ENCODE measurements at places on chromosomes 4 and X.

DNA sequence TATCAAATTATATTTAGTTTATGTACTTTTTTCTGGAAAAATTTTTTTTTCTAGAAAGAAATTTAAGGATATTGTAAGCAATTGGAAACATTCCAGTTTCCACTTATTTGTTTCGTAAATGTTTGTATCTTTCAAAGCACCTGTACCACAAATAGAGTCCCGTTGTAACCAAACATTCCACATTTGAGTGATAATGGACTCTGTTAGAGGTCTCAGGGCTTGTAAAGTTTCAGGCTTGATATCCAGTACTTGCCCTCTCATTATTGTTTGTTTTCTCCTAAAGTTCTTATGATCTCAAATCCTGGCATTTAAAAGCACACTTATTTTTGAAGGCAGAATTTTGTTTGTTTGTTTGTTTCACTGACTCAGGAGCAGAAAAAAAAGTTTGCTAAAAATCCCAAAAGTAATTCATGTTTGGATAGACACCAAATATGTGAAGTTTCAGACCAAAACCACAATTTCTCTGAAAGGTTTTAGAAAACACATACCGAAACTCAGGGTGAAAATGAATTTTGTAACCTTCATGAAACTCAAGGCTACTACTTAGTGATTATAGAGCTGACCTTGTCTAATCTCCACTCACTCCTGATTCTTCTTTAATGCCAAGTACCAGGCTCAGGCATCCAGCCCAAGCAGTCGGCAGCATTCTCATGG is 5.7 kb upstream of the TMEM192 start:
- no peak for DNase-seq

DNA sequence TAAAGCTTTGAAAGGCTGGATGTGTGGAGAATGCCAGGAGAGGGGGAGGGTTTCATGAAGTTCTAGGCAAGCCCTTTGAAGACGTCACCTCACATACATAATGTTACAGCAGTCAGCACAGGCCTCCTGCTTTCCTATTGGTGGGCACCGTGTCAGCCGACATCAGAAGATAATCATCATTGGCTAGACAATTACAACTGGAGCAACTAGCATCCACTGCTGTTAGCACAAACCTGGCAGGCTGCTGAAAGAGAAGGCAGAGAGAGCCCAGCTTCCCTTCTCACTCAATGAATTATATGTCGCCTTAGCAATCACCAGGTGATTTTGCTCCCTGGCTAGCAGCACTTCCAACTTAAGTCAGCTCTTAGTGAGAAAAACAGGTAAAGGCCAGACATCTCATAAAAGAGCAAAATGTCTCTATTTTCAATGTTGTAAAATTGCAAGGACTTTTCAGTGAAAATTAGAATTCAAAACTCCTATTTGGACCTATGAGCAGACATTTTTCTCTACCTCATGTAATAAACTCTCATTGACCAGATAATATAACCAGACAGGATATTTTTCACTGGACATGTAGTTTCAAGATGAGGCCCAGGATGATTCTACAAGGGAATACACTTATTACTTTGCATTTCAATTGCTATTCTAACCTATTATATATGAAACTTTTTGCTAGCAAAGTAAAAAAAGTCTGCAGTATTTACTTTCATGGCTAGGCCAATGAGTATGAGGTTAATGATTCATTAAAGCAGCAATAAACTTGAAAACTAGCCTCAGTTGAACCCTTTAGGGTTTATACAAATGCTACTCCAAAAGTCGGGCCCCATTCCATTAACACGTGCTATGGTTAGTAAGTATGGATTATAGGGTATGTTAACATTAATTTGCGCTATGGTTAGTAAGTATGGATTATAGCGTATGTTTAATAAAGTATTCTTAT is 4.3 kb downstream of the ELOVL6 start:
- peak; percentile 93 for DNase-seq

GRCh38 chr4:189826657-189827056 is 114.0 kb upstream of the FRG1 start:
- DNase-seq = no peak

DNA sequence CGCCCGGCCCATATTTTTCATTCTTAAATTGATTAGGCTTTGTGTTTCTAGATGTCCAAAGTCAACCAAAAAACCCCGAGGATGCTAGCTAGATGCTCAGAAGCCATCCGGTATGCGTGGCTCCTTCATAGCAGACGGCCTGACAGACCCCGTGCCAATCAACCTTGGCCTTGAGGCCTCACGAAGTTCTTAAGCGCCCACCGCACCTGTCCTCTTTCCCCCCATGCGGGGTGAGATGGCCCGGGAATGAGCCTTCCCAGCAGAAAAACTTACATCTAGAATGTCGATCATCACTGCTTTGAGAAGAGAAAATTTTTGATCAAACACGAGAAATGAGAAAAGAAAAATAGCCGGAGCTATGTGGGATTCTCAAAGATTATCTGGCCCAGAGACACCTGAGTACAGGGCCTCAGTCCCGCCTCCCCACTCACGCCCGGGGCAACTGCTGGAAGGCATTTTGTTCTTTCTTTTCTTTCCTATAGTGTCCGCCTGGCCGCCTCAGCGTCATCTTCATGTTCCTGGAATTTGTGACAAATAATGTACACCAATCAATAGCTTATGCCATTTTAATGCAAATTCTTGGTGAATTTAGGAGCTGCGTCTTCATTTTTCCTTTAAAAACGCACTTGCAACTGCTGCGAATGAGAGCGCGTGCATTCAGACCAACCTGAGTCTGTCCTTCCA is 1.6 kb upstream of the NAT8L start:
- no peak for DNase-seq

GRCh38 chr4:2761035-2761923 is 5.1 kb upstream of the TNIP2 start:
- DNase-seq = no peak

- no peak for DNase-seq
Measured at GRCh38 chrX:30835373-30835772, 53.7 kb downstream of the TAB3 start.

DNA sequence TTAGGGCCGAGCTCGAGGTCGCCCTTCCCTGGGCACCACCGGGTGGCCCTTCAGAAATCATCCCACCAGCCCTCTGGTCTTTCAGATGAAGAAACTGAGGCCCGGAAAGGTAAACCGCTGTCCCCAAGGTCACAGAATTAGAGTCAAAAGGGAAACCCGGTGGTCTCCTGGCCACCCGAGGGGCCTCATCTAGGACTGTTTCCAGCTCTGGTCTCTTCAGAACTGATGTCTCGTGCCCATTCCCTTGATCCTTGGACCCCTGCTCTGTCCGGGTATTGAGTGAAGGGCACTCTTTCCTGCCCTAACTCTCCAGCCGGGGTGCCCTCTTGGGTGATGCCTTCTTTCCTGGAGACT is 841 bp downstream of the HTRA3 start:
- DNase-seq = no peak

DNA sequence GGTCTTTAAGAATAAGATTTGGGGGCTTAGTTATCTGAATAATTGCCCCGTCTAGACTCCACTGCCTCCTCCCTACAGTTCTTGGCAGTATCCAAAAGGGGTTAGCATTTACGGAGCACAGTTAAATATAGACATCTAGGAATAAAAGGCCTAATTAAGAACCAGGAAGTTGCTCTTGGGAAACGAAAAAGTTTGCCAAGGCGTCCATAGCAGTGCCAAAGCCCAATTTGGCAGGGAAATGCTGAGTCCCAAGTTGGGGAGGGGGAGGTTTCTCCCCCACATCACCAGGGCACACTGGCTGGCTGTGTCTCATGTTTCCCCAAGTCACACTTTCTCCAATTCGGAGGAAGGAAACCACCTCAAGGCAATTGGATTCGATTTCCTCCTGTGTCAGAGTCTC is 338.7 kb downstream of the FBXW7 start:
- DNase-seq = no peak

- no peak for DNase-seq
Measured at GRCh38 chr4:77352192-77352591, 195.2 kb downstream of the CCNG2 start.

DNA sequence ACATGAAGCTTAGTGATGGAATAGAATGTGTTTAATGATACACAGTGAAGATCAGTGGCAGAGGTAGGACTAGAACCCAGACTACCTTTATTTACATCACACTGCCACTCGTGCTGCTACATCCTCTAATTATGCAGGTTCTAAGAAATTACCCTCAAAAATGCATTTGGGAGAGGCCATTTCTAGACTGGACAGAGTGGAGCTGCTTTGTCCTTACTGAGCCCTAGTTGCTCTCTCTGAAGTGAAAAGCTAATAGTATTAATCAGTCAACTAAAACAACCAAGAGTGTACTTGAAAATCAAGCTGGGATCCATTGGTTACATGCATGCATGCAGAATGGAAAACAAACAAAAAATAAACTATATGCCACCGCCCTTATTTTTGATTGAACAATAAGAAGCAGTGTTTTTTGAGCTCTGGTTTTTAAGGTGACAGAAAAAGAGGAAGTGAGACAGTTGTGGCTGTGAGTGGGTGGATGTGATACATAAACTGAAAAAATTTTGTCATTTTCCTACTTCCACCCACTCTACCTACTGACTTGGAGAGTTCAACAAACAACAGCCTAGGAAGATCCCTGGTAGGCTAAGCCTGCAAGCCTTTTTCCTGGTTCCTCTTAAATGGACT is 6.8 kb upstream of the VSIG4 start:
- DNase-seq = peak; percentile 57

DNA sequence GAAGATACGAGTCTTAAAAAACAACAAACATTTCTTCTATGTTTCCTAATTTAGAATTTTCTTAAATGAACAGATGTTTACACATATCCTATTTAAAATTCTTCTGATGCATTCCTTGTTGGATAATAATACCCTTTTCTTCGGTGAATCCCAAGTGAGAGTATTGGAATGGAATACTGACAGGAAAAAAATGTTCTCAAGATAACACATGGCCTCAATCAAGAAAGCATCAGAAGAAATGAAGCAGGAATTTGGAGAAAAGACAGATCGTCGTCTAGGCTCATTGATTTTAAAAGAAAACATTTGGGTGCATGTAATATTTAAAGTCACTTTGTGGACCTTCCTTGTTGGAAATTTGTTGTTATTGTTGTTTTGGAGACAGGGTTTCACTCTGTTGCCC is 196.9 kb upstream of the ANK2 start:
- no peak for DNase-seq

DNA sequence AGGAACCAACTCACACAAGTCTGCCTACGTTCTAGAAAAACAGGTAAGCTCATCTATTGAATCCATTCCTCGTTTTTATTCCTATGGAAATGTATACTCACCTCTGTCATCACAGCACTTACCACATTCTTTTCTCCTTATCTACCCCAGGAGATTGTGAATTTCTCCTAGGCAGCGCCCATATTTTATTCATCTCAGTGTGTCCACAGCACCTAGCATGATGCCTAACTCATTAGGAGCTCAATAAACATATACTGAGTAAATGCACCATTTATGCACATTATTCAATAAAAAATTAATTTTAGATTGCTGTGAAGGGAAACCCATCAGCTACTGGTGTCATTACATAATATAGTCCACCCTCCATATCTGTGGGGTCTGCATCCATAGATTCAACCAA is 106.2 kb upstream of the MBNL3 start:
- no peak for DNase-seq

- DNase-seq = no peak
Measured at GRCh38 chr4:138821331-138821730, 194.2 kb upstream of the NOCT start.

DNA sequence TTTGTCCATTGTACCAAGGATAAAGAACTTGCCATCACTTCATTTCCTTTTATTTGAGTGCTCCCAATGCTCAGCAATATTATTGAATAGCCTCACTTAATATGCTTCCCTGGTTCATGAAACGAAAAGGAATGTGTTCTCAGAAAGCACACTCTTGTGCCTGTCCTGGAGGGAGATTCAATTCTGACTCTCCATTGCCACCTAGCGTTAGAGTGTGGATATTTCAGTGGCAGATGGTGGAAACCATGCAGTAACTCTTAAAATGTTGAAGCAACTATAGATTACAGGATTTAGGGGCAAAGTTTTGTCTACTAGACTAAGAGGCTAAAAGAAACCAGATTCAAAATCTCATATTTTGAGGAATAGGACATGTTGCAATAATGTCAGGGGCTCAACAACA is 36.0 kb downstream of the GAB3 start:
- DNase-seq = peak; percentile 86

DNA sequence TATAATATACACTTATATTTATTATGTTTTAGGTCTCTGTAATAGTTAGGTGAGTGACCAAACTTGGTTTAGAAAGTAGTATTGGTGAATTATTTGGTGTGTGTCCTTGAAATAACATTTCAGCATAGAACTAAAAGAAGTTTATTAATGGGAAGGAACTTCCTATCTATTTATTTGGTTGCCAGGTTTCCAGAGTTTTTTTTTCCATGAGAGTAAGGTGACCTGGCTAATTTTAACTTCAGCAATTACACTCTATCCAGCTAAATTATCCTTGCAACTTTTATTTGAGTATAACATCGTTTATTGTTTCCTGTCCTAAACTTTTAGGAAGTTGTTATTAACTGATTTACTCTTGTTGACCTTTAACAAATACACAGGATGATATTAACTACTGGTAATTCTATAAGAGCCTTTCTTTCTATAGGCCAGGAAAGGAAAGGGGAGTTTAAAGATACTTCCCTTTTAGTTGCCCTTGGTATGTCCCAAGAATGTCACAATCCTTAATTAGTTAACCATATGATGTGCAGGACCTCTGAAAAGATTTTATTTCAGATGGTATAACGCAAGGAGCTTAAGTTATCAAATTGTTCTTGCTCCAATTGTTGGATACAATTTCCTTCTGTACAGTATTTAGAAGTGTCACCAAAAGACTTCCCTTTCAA is 18.9 kb downstream of the PRDM8 start:
- no peak for DNase-seq

- DNase-seq = no peak
Measured at GRCh38 chr4:168335621-168336020, 17.1 kb upstream of the DDX60 start.

- DNase-seq = no peak
Measured at GRCh38 chr4:2834001-2834921, 9.4 kb upstream of the ADD1 start.

- DNase-seq = no peak
Measured at GRCh38 chr4:66094070-66094469, 423.8 kb upstream of the EPHA5 start.

DNA sequence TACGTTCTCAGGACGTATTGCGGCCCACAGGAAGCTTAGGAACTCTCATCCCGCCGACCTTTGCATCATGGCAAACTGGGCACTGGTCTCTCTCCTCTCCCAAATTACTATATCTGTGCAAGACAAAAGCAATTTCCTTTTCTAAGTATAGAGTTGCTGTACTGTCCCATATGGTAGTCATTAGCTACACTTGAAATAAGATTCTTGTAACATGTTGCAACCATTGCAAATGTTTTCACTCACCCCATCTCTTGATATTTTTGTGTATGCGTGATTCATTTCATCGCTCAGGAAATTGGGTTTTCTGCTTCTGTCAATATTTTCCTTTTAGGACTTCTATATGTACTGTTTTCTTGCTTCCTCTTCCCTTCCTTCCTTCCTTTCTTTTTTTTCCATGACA is 15.7 kb downstream of the ARMCX6 start:
- no peak for DNase-seq

- DNase-seq = no peak
Measured at GRCh38 chr4:1826531-1827350, 29.2 kb downstream of the LETM1 start.

GRCh38 chr4:126057371-126057770 is 742.6 kb downstream of the FAT4 start:
- no peak for DNase-seq
